ENCODE measurements at places on chromosomes 6 and 20.
A peak's percentile ranks its signal among the peaks of the same experiment; 100 is the strongest.

- no peak for DNase-seq
These were observed 154.3 kb downstream of the VEGFA start for GRCh38 chr6:43924222-43924702.

GRCh38 chr6:160146454-160147145 lies 25.0 kb downstream of the SLC22A1 start:
- DNase-seq: no peak

GRCh38 chr20:49989234-49990065 lies 6.7 kb downstream of the SNAI1 start:
- peak; percentile 92 for DNase-seq

- DNase-seq: no peak
These were observed 11.3 kb downstream of the FAXC start for GRCh38 chr6:99338188-99338587.

- no peak for DNase-seq
These were observed 7.9 kb upstream of the TAGAP start for GRCh38 chr6:159052720-159053119.

DNA sequence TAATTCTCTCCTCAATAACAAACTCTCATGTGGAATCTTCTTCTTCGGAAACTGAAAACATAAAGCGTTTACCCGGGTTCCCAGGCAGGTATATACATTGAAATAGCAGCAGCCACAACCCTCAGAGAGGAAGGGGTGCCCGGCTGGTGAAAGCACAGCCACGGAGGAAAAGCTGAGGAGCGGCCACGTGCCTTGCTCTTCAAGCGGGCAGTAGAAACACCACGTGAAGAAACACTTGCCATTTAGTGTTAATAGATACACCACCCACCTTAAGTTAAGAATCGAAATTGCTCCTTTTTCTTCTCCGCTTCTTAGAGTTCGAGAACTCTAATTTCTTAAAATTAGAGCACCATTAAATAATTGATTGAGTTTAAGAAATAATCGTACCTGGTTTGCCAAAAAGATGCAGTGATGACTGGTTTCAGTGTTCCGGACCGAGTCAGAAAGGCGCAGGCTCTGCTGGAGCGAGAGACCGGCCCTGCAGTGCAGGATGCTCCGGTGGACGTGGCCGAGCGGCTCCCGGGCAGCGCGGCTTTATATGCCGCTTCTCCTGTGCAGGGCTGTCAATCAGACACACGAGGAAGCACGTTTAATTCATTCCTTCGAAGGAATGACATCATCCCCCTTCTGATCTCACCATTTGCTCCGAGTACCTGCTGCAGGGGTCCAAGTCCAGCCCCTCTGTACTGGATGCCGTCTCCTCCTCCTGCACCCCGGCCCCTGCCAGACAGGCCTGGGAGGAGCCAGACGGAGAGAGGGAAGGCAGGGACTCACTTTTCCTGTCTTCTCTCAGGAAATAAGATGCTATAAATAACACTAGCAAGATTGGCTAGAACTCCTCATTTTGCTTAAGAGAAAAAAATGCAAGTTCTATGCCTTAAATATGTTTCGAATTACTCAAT lies at the start of gene THBS2:
THBS2 (minus strand) TSS at position 510 of the 902 bp plus-strand sequence. CDS start 3,062 bp downstream, outside the sequence.
- DNase-seq: no peak

DNA sequence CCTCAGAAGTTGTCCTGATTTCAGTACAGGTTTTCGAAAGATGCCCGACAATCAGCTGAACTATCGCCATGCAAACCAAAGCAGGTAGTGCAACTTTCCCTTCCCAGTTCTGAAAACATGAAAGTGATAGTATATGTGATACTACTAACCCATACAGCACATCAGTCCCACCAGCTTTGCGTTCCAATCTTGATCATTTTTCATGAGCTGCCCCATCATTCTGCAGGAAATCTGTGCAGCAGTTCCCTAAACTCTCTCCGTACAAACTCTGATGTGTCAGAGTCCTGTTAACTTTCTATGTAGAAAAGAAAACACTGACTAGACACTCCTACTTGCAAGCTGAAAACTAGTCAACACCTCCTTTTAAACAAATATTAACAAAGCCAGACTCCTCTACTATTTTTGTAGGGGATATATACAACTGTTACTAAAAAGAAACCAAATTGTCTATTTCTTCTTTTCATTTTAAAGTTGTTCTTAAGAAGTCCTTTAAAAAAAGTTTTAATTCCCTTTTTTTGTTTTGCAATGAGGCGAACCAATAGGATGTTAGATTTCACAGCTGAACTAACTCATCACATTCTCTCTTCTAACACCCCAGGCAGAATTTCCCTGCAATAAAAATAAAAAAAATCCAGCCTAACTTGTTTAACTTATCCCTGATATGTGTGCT lies 99.6 kb upstream of the DST start:
- no peak for DNase-seq

DNA sequence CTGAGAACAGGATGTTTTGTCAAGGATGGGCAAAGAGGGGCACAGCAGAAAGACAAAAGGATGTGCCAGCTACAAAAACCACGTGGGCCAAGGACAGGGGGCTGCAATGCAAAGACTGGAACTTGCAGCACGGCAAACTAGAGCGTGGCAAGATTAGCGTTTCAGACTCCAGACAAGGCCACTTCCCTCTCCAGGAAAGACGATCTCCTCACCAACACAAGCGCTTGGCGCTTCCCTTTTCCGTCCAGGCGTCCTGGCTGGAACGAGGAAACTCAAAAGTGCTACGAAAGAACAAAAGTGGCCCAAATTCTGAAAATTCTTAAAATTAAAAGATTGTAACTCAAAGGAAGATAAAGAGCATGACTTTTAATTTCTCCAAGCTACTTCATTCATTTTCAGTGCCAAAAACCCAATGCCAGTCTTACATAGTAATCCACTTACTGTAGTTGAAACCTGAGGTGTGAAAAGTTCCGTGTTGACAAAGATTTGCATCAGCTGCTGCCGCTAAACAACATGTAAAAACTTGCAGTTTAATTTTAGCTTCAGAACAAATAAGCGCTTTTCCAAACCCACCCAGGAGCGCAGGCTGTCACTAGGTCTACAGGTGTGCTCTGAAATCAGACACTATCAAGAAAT lies 207.1 kb upstream of the RREB1 start:
- no peak for DNase-seq

DNA sequence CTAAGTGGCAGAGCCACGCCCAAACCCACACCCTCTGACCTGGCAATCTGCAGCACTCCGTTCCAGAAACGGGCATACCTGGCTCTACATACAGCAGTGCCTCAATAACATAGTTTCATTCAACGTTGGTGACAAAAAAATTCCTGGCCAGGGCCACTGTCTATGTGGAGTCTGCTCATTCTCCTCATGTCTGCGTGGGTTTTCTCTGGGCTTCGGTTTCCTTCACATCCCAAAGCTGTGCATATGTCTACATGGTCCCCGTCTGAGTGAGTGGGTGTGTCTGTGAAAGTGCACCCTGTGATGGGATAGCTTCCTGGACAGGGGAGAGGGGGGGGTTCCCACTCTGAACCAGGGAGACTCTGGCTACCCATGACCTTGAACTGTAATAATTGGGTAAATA lies 2.1 kb downstream of the KIAA0319 start:
- no peak for DNase-seq

DNA sequence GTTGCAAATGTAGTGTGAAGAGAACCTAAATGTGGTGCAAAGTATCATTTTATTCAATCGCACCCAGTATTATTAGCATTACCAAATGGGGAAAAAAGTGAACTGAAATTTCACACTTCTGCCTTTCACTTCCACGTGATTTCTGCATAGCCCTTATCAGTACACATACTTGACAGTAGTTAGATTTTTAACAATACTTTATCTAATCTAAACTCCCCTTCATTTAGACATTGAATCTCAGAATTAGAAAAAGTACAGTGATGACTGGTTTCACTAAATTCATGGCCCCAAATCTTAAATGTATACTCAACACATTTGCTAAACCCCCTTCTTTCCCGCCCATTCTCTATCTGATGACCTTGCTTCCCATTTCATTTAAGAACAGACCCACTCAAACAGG lies 14.3 kb downstream of the STX7 start:
- no peak for DNase-seq

GRCh38 chr6:159919011-159919511 lies 28.3 kb downstream of the MAS1 start:
- no peak for DNase-seq

DNA sequence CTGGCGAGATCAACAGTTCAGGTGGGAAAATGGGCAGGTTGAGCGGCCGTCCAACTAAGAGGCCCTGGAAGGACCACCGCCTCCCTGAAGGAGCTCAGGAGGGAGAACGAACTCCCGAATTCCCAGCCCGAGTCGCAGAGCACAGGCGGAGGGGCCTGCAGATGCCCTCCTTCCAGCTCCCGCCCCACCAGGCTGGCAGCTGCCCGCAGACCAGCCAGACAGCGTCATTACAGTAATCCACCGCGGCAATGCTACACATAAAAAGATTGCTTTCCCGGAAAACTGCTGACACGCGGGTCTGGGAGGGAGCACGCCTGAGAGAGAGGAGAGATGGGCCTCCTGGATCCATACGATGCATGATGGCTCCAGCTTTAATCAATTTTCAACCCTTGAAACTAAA lies 30.5 kb upstream of the SLCO4A1 start:
- no peak for DNase-seq

DNA sequence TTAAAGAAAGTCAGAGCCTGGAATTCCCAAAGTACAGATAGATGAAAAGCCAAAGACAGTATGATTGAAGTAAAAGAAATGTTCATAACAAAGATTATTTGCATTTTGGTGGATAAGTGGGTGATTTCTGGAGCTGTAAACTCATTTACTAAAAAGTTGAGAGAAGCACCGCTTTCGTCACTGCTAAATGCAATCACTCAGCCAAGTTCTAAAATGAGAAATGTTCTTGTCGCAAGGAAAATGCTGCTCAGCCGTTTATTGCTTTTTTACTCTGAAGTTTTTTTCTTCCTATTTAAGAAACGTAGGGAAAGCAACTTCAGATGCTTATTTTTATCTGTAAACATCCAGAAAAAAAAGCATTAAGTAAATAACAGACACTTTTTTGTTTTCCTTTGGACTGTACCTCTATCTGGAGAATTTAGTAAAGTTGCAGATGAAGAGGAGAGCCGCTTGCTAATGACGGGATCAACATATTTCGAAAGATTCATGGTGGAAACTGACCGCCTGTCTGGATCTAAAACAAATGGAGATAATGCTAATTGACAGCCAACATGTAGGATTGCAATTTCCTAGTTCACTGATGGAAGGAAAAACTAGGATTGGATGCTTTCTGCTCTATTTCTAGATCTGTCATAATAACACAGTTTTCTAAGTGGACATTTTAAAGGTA lies 93.8 kb upstream of the BCLAF1 start:
- DNase-seq: no peak

- peak; percentile 61 for DNase-seq
These were observed 409.9 kb upstream of the MARCKS start for GRCh38 chr6:113447088-113447831.

DNA sequence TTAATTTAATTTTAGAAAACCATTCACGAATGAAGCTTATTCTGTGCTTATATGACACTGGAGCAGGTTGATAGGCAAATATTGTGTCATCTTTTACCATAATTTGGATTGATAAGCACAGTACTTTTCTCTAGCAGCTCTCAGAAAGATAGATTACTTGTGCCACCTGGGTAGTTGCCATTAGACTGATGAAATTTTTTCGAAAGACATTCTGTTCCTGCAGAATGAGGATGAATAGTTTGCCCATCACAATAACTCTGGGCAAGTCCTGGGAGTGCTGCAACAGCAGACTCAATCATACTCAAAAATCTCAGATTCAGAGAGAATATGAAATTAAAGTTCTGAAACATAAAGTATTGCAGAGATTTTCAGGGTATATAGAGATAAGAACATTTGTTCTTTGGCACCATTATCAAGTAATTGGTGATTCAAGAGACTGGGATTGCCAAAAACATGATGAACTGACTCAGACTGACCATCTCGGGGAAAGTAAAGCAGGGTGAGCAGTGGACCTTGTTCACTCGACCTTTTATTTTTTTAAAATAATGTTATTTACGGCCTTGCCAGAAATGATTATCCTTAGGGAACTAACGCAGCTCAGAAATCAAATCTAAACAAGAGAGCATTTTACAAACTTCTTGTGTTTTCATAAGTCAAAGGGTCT lies 65.8 kb upstream of the PTCHD4 start:
- no peak for DNase-seq

GRCh38 chr6:8943073-8943472 lies 507.7 kb upstream of the SLC35B3 start:
- no peak for DNase-seq

DNA sequence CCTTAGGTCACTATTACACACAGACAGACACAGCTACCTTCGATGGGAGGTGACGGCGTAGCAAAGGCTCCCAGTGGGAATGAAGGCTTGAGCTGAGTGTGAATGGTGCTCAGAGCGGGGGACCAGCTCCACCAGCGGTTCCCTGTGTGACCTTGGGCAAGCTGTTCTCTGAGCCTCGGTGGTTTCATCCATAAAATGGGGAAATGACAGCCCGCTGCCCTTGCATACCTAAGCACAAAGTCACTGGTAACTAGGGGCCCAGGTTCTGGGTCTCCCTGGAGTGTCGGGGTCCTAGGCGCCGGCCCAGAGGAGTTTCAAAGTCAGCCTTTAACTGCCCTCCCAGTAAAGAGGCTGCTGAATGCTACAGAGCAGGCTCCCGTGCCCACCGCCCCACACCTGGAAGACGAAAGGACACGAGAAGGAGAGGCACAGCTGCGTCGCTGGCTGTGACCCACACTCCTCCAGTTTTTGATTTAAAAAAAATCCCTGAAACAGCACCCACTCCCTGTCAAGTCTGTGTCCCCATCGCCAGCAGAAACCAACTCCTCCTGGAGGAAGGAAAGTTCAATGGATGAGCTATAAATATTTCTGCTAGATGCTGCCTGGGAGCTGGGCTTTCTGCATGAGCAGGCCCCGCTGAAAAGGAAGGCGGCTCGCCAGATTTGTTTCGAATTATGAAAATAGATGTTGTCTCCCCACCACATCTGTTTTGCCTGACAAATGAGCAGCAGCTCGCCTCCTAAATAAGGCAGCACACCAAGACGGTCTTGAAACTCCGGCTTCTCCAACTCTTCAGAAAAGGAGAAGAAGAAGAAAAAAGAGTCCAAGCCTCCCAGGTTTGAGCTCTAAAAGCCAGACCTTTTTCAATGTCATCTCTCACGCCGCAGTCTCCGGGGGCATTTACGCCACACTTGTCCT lies 27.4 kb downstream of the PMEPA1 start:
- no peak for DNase-seq

- DNase-seq: no peak
These were observed 49.5 kb downstream of the TOX2 start for GRCh38 chr20:43963872-43964791.
